ENCODE measurements at places on chromosomes 2 and 18.
A peak's percentile ranks its signal among the peaks of the same experiment; 100 is the strongest.

DNA sequence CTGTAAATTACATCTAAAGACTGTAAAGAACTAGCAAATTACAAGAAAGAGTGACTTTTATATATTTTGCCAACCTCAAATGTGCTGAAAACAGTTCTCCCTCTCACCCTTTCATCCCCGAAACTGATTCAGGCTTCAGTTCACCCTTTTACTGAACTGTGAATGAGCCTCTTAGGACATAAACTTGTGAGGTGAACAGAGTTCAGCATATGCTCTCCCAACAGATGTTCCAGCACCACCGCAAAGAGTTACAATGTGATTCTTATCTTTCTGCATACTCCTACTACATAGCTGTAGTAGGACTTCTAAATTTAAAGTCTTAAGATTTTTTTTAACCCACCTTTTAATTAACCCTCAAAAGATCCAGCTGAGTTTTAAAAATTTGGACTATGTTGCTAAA lies 1.2 kb upstream of the ZCCHC2 start:
- peak; percentile 80 for DNase-seq

DNA sequence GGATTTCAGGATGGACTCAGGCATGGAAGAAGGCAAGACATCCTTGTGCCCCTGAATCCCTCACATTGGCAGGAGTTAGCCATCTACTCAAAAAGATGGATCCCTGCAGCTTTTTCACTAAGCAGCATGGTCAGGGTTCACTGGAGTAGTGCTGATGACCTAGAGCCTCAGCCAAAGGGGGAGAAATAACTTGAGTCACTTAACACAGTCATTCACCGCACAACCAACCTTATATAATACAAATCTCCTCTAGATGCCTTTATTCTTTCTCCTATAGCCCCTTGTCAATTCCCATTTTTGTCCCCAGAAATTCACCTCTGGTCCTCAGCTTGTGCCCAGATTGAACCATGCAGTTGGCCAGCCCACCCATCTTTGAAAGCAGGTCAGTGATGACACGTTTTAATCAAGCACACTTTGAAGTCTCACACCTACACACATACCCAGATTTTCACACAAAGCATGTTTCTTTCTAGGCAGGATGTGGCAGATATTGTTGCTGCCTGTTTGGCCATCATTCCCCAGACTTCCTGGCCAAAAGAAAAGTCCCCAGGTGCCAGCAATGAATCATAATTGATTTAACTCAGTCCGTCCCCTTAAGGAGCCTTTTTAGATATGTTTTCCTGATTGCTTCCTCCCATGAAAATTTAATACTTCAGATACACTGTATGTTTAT lies 84.2 kb downstream of the LBH start:
- no peak for DNase-seq

GRCh38 chr2:72145289-72145657 lies 2.4 kb downstream of the CYP26B1 start:
- no peak for DNase-seq

DNA sequence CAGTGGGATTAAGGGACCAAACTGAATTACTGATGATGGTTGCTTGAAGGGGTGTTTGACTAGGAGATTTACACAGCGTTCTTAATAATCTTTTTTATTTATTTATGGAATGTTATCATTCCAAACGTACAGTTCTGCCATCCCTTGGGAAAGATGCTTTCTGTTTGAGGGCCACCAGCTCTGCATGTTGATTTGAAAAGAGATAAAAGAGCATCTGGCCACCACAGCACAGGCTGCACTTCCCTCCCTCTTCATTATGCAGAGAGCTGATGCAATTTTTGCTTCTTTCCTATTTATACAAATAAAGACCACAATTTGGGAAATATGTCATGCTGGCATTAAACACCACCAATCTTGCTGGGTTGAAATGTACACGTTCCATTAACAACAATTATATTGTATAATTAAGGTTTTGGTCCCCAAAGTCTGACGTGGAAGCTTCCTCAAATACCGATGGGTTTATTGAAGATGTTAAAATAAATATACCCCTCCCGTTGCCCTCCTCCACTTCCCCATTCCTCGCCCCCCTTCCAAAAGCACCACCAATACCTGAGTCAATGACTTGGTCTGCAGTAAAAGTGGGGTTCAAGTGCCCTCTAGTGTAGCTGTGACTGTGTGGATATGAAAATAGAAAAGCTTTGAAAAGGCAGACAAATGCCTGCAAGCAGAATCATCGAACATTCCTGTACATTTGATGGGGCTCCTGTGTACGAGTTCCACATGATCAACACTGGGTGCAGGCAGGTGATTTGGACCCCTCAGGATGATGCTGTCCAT lies 211.9 kb downstream of the HRH4 start:
- peak; percentile 39 for DNase-seq

GRCh38 chr2:168416555-168416954 lies 39.5 kb upstream of the CERS6 start:
- DNase-seq = peak; percentile 11

DNA sequence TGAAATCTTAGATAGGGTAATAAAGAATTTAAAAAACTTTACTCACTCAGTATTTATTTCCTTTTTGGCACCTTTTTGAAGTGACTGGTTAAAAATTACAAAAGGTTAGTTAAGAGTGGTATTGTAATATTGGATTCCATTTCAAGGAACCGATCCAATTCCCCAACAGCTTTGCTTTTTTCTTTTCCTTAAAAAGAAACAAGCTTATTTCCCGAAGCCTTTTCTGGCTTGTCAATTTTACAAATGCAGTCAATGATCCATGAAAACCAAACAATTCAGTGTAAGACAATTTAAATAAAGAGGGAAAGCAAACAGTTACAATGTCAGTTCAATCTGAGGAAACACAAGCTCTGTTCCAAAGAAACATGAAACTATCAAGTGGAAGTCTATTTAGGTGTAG lies 200.2 kb downstream of the RIT2 start:
- DNase-seq = no peak
